ENCODE measurements at places on chromosomes 13 and 19. TPM values are rescaled to one million over a fixed set of nuclear protein-coding genes. Genes with fewer than 3 reads are reported as not detected.

GRCh38 chr13:46909042-46909441, 12.2 kb upstream of the HTR2A start:
- no peaks in the 10 kb centered on the region for H3K36me3 ChIP-seq
- no peak overlapping the region for H3K27ac ChIP-seq
- no peak for DNase-seq
- H3K4me1 ChIP-seq: no peaks in the 10 kb centered on the region

Gene NLRP7
- 0.96 TPM for total RNA-seq

GRCh38 chr13:113403255-113404104, 39.5 kb upstream of the GRTP1 start:
- H3K4me3 ChIP-seq: no peak overlapping the region
- no peak for DNase-seq
- H3K36me3 ChIP-seq: no peaks in the 10 kb centered on the region
- H3K27ac ChIP-seq: no peak overlapping the region

DNA sequence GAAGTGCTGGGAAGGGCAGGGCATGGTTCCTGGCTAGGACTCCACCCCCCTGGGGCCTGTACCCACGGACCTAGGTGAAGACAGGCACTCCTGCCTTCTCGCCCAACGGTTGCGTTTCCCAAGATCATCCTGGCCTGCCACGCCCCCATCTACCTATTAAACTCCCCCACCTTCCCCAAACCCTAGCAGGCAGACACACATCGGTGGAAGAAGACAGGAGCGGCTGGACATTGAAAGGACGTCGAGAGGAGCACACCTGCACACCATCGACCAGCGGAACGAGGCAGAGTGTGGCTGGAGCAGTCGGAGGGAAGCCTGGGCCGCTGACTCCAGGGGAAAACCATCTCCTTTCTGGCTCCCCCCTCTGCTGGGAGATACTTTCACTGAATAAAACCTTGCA, 45.6 kb upstream of the ALOX5AP start:
- no peaks in the 10 kb centered on the region for H3K4me1 ChIP-seq
- H3K4me3 ChIP-seq: no peak overlapping the region
- H3K36me3 ChIP-seq: no peaks in the 10 kb centered on the region
- no peak overlapping the region for H3K27ac ChIP-seq
- DNase-seq: no peak

DNA sequence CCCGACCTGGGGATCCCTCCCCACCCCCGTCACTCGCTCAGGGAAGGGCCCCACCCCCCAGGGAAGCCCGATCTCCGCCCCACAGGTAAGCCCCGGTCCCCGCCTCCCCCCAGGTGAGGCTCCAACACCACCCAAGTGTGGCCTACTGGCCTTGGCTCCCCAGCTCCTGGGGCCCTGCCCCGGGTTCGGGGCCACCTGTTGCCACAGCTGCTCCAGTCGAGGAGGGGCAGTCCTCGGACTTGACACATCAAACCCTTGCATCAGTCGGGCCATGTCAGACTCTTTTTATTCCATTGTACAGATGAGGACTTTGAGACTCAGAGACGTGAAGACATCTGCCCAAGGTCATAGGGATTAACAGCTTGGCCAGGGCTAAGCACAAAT, 512 bp downstream of the CC2D1A start:
- H3K4me3 ChIP-seq: peak overlapping the region; percentile 84
- H3K4me1 ChIP-seq: no peaks in the 10 kb centered on the region
- H3K27ac ChIP-seq: no peak overlapping the region
- DNase-seq: no peak
- peaks cover 1% of the 10 kb centered on the region for H3K27me3 ChIP-seq

GRCh38 chr13:43240278-43240677, 216.9 kb downstream of the DNAJC15 start:
- no peaks in the 10 kb centered on the region for H3K27me3 ChIP-seq
- H3K4me1 ChIP-seq: no peaks in the 10 kb centered on the region
- H3K27ac ChIP-seq: no peak overlapping the region
- no peaks in the 10 kb centered on the region for H3K36me3 ChIP-seq
- H3K4me3 ChIP-seq: no peak overlapping the region

GRCh38 chr19:372306-372890, 27.8 kb upstream of the MIER2 start:
- DNase-seq: no peak
- no peaks in the 10 kb centered on the region for H3K27me3 ChIP-seq
- no peak overlapping the region for H3K4me3 ChIP-seq
- no peaks in the 10 kb centered on the region for H3K36me3 ChIP-seq

DNA sequence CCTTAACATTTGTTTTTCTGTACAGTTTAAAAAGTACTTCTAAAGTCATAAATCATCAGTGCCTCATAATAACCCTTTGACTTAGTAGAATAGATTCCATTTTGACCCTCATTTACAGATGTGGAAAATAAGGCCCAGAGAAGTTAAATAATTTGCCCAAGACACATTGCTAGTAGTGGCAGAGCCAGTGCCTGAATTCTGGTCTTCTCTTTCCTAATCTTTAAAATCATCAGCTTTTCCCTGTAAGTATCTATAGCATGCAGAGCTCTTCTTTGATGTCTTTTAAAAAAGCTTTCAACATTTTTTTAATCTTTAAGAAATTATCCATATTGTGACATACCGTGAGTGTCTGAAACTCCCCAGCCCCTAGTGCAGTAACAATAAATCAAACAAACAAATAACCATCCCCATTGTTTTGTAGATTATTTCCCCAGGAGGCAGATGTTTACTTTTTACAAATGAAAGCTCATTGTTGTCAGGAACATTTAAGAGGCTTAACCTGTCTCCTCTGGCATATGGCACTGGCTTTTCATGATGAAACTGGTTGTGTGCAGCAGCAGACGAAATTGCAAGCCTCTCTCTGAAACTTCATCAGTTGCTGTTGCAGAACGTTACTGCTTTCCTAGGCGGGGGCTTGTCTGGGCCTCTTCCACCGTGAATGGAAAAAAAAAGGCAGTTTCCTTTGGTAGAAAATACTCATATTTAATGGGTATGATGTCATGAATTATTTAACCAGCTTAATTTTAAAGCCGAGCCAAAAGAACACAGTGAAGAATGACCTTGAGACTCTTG, 31.7 kb upstream of the PCDH8 start:
- H3K27ac ChIP-seq: no peak overlapping the region
- DNase-seq: peak; percentile 29
- no peak overlapping the region for H3K4me3 ChIP-seq
- H3K4me1 ChIP-seq: peaks cover 8% of the 10 kb centered on the region
- H3K27me3 ChIP-seq: peaks cover 25% of the 10 kb centered on the region
- H3K36me3 ChIP-seq: no peaks in the 10 kb centered on the region

GRCh38 chr13:102310691-102311418, 91.0 kb downstream of the FGF14 start:
- no peaks in the 10 kb centered on the region for H3K4me1 ChIP-seq
- DNase-seq: no peak
- no peak overlapping the region for H3K27ac ChIP-seq
- no peaks in the 10 kb centered on the region for H3K27me3 ChIP-seq
- no peaks in the 10 kb centered on the region for H3K36me3 ChIP-seq

Gene OR7G2
- total RNA-seq: not detected
